ENCODE measurements at places on chromosomes 4 and X.
A peak's percentile ranks its signal among the peaks of the same experiment; 100 is the strongest.

DNA sequence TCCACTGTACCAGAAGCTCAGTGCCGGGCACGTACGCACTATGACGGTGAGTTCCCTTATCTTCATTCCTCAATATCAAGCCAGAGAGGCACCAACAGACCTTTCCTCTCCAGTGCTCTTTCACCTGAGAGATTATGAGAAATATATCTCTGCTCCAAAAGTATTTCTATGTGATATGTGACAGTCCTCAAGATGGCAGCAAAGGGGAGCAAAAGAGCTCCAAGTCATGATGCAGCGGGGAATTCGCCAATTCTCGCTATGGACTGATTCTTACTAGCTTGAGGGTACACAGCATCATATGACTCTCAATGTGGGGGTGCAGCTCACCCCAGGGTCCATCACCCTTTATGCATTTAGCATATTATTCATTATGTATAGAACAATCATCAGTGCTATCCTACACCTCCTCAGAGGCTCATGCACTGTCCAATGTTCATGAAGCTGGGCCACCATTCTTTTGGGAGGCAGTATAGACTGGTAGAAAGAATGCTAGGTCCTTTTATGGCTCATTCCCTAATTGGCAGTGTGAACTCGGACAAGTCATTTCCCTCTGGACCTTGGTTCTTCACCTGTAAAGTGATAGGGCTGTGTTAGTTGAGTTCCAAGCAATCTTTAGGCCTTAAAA, 12.8 kb upstream of the IQSEC2 start:
- DNase-seq = no peak

DNA sequence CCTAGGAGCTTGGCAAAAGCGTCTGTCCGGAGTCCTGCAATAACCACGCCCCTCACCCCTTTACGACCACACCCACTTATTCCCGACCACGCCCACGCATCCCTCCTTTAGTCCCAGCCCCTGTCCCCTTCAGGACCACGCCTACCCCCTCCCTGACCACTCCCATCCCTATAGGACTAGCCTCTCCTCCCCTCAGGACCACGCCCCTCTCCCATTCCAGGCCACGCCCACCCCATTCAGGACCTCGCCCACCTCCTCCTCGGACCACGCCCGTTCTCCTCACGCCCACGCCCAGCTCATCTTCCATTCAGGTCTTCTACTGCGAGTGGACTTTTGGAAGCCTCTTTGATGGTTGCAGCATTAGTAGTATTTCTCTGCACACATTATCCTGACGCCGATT, 131.2 kb upstream of the STX18 start:
- no peak for DNase-seq

GRCh38 chr4:78057135-78057599, at the start of gene FRAS1:
FRAS1 (plus strand) TSS chr4:78057323; CDS start chr4:78058010, 687 bp downstream.
- peak; percentile 63 for DNase-seq

DNA sequence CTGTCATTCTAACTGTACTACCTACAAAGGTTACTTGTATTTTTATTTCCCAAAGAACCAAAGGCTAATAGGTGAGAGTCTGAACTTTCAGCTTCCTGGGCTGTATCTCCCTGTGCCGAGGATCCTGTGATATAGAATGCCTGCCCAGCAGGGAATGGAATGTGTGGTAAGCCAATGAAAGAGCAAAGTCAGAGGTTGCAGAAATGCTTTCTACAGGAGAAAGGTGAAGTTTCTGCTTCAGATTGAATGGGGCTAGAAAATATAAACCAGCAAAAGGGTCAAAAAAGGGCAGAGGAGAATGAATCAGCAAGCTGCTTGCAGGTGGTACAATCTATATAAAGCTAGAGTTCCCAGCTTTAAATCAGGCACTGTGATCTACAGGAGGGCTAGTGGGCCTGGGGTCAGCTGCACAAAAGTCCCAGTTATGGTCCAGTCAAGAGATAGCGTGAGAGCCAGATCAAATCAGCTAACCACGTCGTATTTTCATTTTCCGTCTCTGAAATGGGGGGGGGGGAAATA, 146.1 kb downstream of the DCTD start:
- no peak for DNase-seq

- no peak for DNase-seq
These were observed 46.0 kb downstream of the SEPSECS start for GRCh38 chr4:25113915-25114904.

GRCh38 chr4:19615086-19615689, 636.5 kb upstream of the SLIT2 start:
- DNase-seq = no peak

GRCh38 chr4:146462251-146462650, 59.5 kb downstream of the SLC10A7 start:
- DNase-seq = no peak

GRCh38 chr4:69894186-69894585, 34.2 kb upstream of the SULT1E1 start:
- DNase-seq = no peak

GRCh38 chr4:182795446-182796238, 121.5 kb downstream of the DCTD start:
- DNase-seq = no peak

GRCh38 chr4:165048170-165048569, 5.5 kb upstream of the TRIM75 start:
- no peak for DNase-seq

DNA sequence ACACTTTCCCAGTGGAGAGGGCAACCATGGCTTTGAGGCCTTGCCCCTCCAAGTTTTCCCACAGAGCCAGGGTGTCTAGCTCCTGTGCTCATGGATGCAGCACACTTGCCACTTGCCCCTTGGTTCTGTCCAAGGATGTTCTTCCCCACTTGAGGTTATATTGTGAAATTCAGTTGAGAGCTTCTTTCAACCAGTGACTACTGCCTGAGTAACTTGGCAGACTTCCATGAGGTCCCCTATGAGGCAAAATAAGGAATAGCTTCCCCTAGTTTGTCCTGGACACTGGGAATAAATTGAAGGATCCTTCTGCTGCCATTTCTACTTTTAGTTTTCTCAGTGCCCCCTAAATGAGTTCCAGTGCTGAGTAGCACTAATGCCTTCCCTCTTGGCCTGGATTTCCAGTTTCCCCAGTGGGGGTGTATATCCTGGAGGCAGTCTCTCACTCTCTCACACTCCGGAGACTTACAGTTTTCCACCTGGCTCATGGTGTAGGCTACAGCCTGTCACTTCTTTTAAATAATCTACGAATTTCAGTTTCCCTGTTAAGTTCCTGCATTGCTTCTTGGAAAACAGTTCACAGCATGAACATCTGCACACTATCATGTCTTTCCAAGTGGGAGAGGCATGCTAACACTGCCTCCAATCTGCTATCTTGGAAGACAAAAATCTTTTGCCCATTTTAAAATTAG, 36.4 kb upstream of the ADH4 start:
- no peak for DNase-seq

DNA sequence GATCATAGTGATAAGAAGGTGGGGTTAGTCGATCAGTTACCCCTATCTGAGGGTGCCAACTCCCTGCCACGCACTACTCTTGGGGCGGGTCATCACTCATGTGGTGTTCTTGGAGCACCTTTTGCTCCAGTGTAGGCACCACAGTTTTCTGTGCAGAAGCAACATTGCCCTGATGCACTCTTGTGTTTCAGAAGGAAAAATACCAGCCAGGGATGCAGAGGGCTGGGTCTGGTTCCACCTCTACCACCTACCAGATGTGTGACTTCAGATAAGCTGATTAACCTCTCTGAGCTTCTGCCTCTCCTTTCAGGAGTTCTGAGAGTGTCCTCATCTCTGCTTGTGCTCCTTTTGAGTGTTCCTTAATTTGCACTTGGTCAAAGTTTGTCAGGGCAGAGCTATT, 29.9 kb upstream of the PROM1 start:
- DNase-seq = no peak

DNA sequence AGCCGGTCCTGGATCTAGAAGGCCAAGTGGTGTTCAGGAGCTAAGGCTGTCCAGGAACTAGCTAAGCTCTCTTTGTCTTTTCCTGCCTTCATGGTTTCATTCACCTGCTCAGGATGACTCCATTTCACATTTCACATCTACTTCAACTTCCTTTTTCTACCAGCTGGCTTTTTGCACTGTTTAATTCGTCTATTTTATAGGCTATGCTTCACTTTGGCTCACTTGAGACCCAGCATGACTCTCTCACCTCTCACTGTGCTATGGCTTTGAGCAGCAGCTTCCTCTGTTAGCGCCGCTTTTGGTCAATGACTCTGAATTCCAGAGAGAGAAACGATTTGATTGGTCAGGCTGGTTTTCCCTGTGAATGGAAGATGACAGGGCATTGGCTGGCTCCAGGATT, 213.5 kb upstream of the CLNK start:
- DNase-seq = no peak

DNA sequence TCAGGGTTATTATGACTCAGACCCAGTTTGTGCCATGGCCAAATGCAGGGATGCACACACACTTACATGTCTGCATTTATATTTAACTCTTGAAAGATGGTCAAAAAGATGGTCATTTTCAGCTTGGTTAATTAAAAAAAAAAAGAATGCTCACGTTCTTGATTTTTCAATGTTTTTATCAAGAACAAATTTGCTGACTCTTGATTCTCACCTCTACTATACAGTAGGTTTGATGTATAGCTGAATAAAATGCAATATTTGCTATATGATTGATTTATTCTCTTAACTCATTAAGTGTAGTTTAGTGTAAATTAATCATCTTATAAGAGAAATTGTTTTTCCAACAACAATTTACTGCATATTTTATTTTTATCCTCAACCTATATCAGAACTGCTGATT, 160.4 kb downstream of the SLIT2 start:
- no peak for DNase-seq

- DNase-seq = peak; percentile 4
These were observed 59.9 kb downstream of the GK start for GRCh38 chrX:30713061-30713525.

- DNase-seq = no peak
These were observed 315.8 kb downstream of the STIM2 start for GRCh38 chr4:27176400-27176799.

- DNase-seq = no peak
These were observed 862 bp upstream of the CENPU start for GRCh38 chr4:184734758-184735157.

DNA sequence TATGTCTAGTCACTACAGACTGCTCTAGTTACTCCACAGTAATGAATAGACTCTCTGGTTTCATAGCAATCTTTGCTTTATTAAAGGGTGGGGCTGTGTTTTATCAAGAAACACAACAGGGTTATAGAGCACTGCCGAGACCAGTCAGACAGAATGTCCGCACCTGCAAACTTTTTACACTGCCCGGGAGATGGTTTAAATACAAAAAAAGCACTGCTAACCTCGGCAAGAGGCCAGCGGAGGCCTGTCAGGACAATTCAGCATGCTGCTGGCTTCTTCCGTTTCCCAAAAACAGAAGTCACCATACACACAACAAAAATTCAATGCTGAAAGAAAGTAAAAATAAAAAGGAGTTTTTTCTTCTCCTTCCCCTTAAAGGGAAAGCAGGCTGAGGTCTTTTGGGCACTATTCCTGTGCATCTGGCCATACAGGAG, 67.4 kb downstream of the IRF2 start:
- no peak for DNase-seq

- no peak for DNase-seq
These were observed at the start of gene PASD1 for GRCh38 chrX:151563449-151563848. PASD1 (plus strand) TSS chrX:151563675; CDS start chrX:151601554, 37,879 bp downstream.

- DNase-seq = no peak
These were observed 153.3 kb downstream of the MID1IP1 start for GRCh38 chrX:38954520-38954919.

DNA sequence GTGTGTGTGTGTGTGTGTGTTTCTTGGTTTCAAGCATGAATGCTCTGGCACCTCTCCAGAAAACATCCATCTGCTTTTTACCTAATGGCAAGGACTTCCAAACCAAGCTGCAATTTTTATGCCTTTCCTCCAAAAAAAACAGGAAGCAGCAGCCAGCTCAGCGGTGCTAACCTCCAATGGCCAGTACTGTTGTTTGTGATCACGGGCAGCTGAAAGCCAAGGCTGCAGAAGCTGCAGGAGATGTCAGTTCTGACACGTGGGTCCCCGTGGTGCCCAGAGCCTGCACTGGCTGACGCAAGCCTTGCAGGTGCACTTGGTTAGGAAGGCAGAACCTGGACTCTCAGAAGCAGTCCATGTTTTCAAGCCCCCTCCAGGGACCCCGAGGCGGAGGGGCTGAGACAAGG, 313.6 kb upstream of the DDX53 start:
- DNase-seq = peak; percentile 32

DNA sequence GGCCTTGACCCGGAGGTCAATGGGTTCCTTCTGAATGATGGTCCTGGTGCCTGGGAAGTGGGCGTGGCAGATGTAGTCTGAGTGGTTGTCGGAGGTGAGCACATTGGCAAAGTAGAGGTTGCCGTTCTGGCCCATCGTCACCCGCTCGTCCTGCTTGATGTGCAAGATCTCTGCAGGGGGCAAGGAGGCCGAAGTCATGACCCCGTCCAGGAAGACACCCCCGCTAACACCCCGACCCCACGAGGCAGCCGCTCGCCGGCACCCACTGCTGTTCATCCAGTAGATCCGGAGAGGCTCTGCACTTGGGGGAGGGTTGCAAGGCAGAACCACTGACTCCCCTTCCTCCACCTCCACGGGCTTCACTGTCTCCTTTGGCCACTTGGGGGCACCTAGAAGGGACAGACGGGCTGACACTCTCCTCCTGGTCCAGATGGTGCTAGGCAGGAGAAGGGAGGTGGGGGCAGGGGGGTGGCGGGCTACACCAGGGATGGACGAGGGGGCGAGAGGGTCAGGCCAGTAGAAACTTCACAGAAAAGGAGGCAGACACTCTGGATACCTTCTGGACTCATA, 15.1 kb downstream of the L1CAM start:
- no peak for DNase-seq

GRCh38 chr4:142474398-142475087, 371.6 kb downstream of the INPP4B start:
- no peak for DNase-seq

- DNase-seq = no peak
These were observed 57.5 kb downstream of the HADH start for GRCh38 chr4:108047199-108047598.

DNA sequence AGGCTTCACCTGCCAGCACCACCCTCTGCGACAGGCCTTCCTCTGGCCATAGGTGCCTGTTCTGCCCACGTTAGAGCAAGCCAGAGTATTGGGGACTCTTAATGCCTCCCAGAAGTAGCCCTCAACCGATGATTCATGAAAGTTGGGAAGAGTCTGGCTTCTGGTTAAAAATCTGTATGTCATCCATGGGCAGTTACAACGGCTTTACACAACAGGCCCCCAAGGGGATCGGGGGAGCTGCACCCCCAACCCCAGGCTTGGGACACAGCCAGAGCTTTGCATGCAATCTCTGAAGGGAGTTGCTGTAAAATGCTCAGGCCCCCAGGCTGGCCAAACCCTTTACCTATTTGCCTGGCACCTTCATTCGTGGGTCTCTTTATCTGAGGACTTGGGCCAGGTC, 5.4 kb upstream of the CYTL1 start:
- DNase-seq = no peak

GRCh38 chr4:103292959-103293358, 94.8 kb upstream of the CENPE start:
- no peak for DNase-seq

GRCh38 chr4:78654807-78655206, 103.2 kb downstream of the ANXA3 start:
- DNase-seq = no peak
